ENCODE measurements at places on chromosomes 16 and 17.

- no peak for DNase-seq
These were observed 72.9 kb downstream of the CYTH1 start for GRCh38 chr17:78709119-78709681.

DNA sequence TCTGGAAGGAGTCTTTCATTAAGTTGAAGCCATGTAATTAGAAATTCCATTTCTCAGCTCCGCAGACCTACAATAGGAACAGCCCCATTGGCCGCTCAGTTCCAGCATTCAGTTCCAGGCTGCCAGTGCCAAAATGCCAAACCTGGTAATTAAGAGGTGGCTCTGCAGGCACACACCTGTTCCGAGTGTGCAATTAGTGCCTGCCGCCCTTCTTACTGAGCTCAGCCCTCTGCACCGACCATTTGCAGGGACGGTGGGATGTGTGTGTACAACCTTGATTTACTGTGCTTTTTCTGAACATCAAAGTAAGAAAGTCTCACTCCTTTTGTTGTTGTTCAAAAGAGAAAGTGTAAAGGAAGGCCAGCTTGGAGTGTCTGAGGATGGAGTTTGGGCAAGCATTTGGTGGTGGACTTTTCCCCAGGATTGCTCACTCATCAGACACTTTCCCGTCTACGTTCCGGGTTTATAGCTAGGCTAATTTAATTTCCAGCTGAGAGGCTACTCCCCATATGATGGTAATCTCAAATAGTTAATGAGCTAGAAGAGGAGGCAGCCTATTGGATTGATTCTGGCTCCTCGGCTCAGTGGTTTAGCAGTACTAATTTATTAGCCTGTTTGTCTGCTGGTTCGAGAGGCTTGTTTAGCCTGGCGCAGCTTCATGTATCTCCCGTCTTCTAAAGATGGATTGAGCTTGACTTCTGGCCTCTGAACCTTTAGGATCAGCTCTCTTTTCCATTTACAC lies 20.0 kb downstream of the HS3ST3B1 start:
- no peak for DNase-seq

DNA sequence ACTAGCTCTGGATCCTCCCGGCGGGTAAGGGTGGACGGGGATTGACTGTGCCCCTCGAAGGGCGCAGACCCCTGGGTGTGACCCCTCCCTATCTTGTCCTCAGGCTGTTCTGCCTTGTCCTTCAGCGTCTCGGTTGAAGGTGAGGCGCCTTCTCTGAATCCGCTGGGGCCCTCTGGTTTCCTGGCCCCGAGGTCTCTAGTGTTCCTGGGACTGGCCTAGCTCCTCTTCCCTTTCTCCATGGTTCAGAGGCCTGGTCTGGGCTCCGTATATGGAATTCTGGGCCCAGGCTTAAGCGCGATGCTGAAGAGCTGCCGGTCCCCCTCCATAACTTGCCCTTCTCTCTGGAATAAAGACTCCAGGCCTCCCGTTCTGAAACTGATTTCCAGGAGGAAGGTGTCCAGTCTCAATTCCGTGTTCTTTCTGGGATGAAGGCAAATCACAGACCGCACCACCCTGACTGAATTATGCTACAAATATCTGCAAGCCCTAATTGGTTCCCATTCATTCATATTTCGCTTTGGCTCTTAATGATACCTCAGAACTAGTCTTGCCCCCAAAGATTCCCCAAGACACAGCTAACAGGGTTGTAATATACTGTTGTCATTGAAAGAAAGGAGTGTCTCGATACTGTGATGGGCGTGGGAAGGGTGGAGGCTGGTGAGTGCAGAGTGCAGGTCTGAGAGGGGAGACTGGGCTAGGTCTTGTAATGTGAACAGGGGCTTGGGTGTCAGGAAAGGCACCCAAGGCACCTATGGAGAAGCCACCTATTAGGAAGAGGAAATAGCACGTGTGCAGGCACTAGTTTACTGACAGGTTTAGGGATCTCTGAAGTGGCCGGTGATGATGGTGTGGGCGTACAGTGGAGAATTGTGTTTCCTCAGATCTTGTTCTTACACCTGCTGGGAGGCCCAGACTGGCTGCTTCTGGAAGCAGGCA lies 851 bp downstream of the EDC4 start:
- no peak for DNase-seq

- DNase-seq: peak; percentile 77
These were observed 527 bp downstream of the TRAF4 start for GRCh38 chr17:28744104-28744971.

- peak; percentile 22 for DNase-seq
These were observed 32.4 kb downstream of the DCAKD start for GRCh38 chr17:45018848-45019711.

GRCh38 chr16:70661534-70661917 lies 15.2 kb downstream of the IL34 start:
- no peak for DNase-seq

GRCh38 chr16:54506741-54507500 lies 220.3 kb upstream of the IRX3 start:
- DNase-seq: no peak

Measured in CD4-positive, alpha-beta T cell treated with Interleukin-1 beta for 1 hour (primary cell).